ENCODE measurements at places on chromosomes 3 and 15. TPM values are rescaled to one million over a fixed set of nuclear protein-coding genes. Genes with fewer than 3 reads are reported as not detected.
A peak's percentile ranks its signal among the peaks of the same experiment; 100 is the strongest.

GRCh38 chr3:141279077-141279967 lies 47.7 kb downstream of the PXYLP1 start:
- H3K27me3 ChIP-seq: no peaks in the 10 kb centered on the region
- peaks cover 28% of the 10 kb centered on the region for H3K4me1 ChIP-seq
- H3K27ac ChIP-seq: no peak overlapping the region
- peak; percentile 42 for DNase-seq

Gene CPB1
- not detected for total RNA-seq

DNA sequence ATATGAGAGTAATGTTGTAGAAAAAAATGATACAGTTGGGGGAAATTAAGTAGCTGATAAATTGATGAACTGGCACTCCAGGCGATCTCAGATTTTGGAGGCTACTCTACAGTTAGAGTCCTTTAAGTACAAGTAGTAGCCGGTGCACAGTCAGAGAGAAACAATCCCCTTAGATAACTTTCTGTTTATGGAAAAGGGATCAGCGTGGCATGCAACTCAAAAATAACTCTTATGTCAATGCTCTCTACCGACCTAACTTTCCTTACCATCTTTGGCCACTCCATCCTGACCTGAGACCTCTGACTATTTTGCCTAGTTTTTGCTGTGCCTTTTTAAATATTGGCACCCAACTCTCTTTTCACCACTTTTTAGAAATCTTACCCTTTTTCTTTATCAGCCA lies 299.6 kb downstream of the UNC13C start:
- no peaks in the 10 kb centered on the region for H3K36me3 ChIP-seq
- DNase-seq: no peak
- no peaks in the 10 kb centered on the region for H3K27me3 ChIP-seq
- H3K4me3 ChIP-seq: no peak overlapping the region
- no peaks in the 10 kb centered on the region for H3K4me1 ChIP-seq
- no peak overlapping the region for H3K27ac ChIP-seq

Gene GOLGA8S
- not detected for total RNA-seq

Gene SNX22
- total RNA-seq: not detected

- no peaks in the 10 kb centered on the region for H3K27me3 ChIP-seq
- H3K4me1 ChIP-seq: peaks cover 12% of the 10 kb centered on the region
- no peak for DNase-seq
- no peak within 1 kb of the TSS for H3K4me3 ChIP-seq
- H3K27ac ChIP-seq: no peak within 1 kb of the TSS
Observed at GRCh38 chr3:122577409-122578031, at the start of gene PARP15. Gene PARP15 (plus strand): TSS chr3:122577650. CDS start chr3:122577668, 18 bp downstream.

Gene SERINC4
- not detected for total RNA-seq

GRCh38 chr15:43292375-43293078 lies 25.8 kb upstream of the TGM5 start:
- peaks cover 33% of the 10 kb centered on the region for H3K27me3 ChIP-seq
- no peaks in the 10 kb centered on the region for H3K4me1 ChIP-seq
- no peaks in the 10 kb centered on the region for H3K36me3 ChIP-seq
- no peak overlapping the region for H3K27ac ChIP-seq
- H3K4me3 ChIP-seq: no peak overlapping the region
- DNase-seq: no peak

DNA sequence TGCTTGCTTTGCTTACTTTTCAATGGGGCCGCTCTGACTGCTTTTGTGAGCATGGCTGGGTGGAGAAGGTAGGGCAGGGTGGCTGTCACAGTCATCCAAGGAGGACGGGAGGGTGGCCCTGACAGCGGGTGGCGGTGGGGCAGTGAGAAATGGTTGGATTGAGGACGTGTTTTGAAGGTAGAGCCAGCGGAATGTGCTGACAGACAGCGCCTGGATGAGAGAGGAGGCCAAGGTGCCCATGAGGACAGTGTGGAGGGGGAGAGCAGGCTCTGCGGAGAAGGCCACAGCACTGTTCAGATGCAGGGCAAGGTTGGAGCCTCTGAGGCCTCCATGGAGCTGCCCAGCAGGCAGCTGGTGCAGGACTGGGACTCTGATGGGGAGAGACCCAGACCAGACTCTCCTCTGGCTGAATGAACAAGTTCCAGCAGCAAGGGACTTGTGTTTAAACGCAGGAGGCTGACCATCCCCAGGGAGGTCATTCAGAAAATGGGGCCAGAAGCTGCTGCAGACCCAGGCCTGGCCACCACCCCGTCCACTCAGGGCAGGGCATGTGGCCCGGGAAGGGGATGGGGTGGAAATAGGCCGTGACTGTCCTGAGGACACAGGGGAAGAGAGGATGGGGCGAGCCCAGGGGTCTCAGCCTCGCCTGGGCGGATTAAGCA lies 120.3 kb upstream of the PRR20G start:
- no peak overlapping the region for H3K4me3 ChIP-seq
- H3K4me1 ChIP-seq: no peaks in the 10 kb centered on the region
- no peak for DNase-seq
- peaks cover 44% of the 10 kb centered on the region for H3K27me3 ChIP-seq
- H3K27ac ChIP-seq: no peak overlapping the region
- H3K36me3 ChIP-seq: no peaks in the 10 kb centered on the region

DNA sequence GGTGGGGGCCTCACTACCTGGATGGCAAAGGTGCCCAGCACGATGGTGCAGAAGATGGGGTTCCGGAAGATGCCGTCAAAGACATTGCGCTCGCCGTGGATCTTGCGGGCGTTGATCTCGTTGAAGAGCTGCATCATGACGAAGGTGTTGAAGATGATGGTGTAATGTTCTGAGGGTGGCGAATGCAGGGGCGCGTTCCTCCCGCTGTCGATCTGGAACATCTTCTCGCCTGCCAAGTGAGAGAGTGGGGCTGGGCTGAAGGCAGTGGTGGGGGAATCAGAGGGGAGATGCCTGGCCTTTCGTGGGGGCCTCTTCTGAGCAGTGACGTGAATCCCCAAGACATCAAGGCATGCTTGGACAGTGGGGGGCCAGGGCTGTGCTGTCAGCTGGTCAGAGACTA lies 19.6 kb upstream of the SEC13 start:
- H3K27me3 ChIP-seq: no peaks in the 10 kb centered on the region
- no peak for DNase-seq
- H3K36me3 ChIP-seq: no peaks in the 10 kb centered on the region
- no peak overlapping the region for H3K4me3 ChIP-seq
- no peaks in the 10 kb centered on the region for H3K4me1 ChIP-seq
- no peak overlapping the region for H3K27ac ChIP-seq

DNA sequence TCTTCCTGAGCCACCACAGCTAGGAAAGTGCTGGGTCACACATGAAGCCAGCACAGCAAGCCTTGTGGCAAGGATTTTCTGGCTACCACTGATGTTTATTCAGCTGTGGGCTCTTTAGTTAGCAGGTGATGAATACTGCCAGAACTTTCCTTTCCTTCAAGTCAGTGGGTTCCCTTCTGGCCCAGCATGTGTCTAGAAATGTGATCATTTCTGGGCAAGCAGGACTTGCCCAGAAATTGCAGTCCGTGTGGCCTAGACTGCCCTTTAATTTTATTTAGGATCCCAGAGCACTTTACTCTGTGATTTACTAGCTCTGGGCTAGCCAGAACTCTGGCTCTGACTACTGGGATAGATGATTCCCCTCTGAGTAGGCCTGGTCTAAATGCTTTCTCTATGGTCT lies 397.5 kb downstream of the ZIC4 start:
- H3K4me1 ChIP-seq: no peaks in the 10 kb centered on the region
- no peaks in the 10 kb centered on the region for H3K36me3 ChIP-seq
- no peak overlapping the region for H3K4me3 ChIP-seq
- H3K27me3 ChIP-seq: peaks cover 9% of the 10 kb centered on the region
- H3K27ac ChIP-seq: no peak overlapping the region
- no peak for DNase-seq

Gene ERICH6
- total RNA-seq: not detected

- no peak within 1 kb of the TSS for H3K4me3 ChIP-seq
- no peaks in the 10 kb centered on the region for H3K27me3 ChIP-seq
- H3K36me3 ChIP-seq: peaks cover 11% of the 10 kb centered on the region
- H3K27ac ChIP-seq: no peak within 1 kb of the TSS
- H3K4me1 ChIP-seq: peaks cover 34% of the 10 kb centered on the region
Observed at GRCh38 chr3:48016301-48016973, at the start of gene MAP4. Gene MAP4 (minus strand): TSS chr3:48016416. CDS start chr3:47998860, 17,556 bp downstream.

GRCh38 chr3:114336122-114336697 lies 42.4 kb downstream of the TIGIT start:
- no peak for DNase-seq
- H3K27ac ChIP-seq: no peak overlapping the region
- H3K36me3 ChIP-seq: no peaks in the 10 kb centered on the region
- no peaks in the 10 kb centered on the region for H3K4me1 ChIP-seq

- H3K27ac ChIP-seq: no peak overlapping the region
- no peaks in the 10 kb centered on the region for H3K36me3 ChIP-seq
- no peaks in the 10 kb centered on the region for H3K27me3 ChIP-seq
- DNase-seq: peak; percentile 58
Observed at GRCh38 chr3:124407260-124407659, 323.0 kb upstream of the UMPS start.

- H3K4me1 ChIP-seq: no peaks in the 10 kb centered on the region
- no peak overlapping the region for H3K27ac ChIP-seq
- H3K4me3 ChIP-seq: no peak overlapping the region
- no peak for DNase-seq
Observed at GRCh38 chr3:33001889-33002288, 50.4 kb downstream of the CCR4 start.

- H3K27ac ChIP-seq: no peak overlapping the region
- H3K27me3 ChIP-seq: no peaks in the 10 kb centered on the region
- no peak for DNase-seq
- H3K4me1 ChIP-seq: peaks cover 12% of the 10 kb centered on the region
- H3K4me3 ChIP-seq: no peak overlapping the region
Observed at GRCh38 chr3:195177422-195178123, 93.4 kb downstream of the XXYLT1 start.

DNA sequence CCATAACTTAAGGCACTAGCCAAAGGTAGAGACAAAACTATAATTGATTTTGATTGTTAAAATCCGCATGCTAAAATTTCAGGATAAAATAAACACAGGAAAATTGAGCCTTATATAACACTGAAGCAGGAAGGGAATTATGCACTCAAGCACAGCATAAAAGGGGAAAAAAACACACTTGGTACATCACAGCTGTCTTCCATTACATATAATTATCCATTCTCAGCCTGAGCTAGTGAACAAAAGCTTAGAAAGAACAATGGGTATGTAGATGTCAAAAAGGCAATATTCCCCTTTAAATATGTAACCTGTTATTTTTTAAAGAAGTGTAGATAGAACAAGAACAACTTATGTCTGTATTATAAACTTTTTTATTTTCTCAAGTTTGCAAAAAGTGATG lies 899.2 kb downstream of the ROBO1 start:
- no peak overlapping the region for H3K27ac ChIP-seq
- no peak for DNase-seq
- H3K36me3 ChIP-seq: no peaks in the 10 kb centered on the region
- H3K27me3 ChIP-seq: no peaks in the 10 kb centered on the region

DNA sequence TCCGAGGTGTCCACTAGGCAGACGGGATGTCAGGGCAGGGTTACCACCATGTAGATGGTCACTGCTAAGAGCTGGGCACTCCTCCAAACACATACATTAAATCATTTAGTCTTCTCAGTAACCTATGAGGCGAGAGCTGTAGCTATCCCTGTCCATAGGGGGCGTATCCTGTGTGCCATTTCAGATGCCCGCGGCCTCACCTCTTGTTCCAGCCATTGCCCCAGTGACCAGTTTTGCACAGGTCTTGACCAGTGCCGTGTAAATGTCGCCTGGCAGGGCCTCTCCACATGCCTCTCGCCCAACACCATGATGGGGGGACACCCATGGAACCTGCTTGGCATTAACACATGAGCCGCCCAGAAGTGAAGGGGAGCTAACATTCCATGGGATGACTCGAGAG lies 20.8 kb upstream of the SRP14 start:
- H3K27me3 ChIP-seq: no peaks in the 10 kb centered on the region
- no peak for DNase-seq
- H3K4me1 ChIP-seq: peaks cover 42% of the 10 kb centered on the region
- H3K27ac ChIP-seq: no peak overlapping the region
- no peaks in the 10 kb centered on the region for H3K36me3 ChIP-seq

DNA sequence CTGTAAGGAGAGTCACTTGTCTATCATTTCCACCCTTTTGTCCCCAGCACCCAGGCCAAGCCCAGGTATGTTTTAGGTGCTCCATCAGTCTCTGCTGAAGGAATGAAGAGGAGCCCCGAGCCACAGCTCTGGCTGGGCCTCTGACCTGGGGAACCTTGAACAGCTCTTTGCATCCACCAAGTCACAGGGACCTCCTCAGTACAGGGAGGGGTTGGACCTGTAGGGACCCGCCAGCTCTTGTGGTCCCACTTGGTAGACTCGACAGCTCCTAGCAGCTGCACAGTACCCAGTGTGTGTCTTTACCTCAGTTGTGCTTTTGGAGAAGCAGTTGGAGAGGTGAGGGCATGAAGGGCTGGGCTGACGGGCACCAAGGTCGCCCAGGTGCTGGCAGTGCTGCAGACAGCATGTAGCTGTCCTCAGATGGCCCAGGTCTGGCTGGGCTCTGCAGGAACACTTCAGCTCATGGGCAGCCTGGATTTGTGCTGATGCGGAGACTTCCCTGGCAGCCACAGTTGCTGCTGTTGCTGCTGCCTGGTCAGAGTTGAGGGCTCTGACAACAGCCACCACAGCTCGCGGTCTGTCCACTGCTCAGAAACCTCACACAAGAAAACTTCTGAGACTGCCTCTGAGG lies 123.6 kb downstream of the CACNA1D start:
- no peaks in the 10 kb centered on the region for H3K36me3 ChIP-seq
- H3K27ac ChIP-seq: no peak overlapping the region
- no peak for DNase-seq
- peaks cover 100% of the 10 kb centered on the region for H3K27me3 ChIP-seq
- H3K4me1 ChIP-seq: no peaks in the 10 kb centered on the region

GRCh38 chr15:59377924-59378323 lies 5.3 kb upstream of the MYO1E start:
- H3K4me1 ChIP-seq: peaks cover 13% of the 10 kb centered on the region
- no peaks in the 10 kb centered on the region for H3K27me3 ChIP-seq
- peak; percentile 19 for DNase-seq
- H3K4me3 ChIP-seq: no peak overlapping the region
- no peaks in the 10 kb centered on the region for H3K36me3 ChIP-seq

DNA sequence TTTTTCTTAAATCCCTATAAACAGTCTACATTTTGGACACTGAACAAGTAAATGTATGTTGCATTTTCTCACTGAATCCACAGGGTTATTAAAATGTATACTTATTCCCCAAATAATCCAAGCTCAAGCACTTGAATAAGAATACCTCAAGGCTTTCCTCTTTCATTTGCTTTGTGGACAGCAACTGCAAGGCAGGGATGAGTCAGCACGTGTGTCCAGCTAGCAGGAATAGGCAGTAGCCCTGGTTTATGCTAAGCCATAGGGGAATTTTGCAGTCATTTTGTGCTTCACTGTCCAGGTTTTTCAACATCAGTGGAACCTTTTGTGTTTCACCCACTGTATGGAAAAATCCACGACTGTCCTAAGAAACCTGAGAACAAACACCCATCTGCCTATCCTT lies 96.7 kb upstream of the KCNMB2 start:
- no peaks in the 10 kb centered on the region for H3K36me3 ChIP-seq
- no peak overlapping the region for H3K27ac ChIP-seq
- no peak overlapping the region for H3K4me3 ChIP-seq
- H3K27me3 ChIP-seq: no peaks in the 10 kb centered on the region
- H3K4me1 ChIP-seq: no peaks in the 10 kb centered on the region
- DNase-seq: peak; percentile 54

Data from PC-3 (cell line).